Activated T-helper 17 cell treated with anti-CD3 and anti-CD28 coated beads, Interleukin-2, amount 50 U/mL, for 72 hours (primary cell): ENCODE measurements at places on chromosomes 1 and 21. TPM values are rescaled to one million over a fixed set of nuclear protein-coding genes. Genes with fewer than 3 reads are reported as not detected.

TRIM67 gene
- total RNA-seq: not detected

- ATAC-seq: no peak
These were observed 449.1 kb upstream of the KAZN start for GRCh38 chr1:14149431-14149830.

DNA sequence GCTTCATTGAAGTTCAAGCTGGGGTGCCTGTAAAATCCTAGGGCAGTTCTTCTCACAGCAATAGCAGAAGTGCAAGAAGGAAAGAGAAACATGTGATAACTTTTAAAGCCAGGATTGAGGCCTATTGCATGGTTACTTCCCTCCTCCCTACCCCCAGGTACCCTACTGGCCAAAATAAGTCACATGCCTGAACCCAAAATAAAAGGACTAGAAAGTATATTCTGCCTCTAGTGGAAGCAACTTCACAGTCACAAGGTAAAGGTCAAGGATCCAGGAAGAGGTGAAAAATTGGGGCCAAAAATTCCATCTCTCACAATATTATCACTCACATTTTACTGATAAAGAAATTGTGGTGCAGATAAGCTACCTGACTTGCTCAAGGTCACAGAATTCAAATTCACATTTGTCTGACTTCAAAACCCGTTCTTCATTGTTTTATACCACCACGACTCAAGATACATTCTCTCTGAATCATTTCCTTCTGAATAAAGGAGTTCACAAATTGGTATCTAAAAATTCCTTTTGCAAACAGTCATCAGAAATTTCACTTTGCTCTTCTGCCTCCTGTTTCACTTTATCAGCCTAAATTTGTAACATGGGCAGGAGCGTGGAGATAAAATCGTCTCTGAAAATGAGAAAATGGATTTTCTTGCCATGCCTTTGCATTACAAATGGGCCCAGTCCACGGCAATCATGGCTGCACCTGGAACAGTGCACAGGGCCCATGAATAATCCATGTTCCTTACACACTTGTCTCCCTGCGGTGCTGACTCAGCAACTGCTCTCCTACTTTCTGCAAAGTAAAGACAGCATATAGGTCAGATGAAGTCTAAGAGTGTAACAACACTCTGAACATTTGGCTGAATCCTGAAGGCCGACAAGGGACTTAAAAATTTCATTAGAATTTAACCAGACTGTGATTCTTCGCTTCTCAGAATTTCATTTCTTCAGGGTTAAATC lies 485.3 kb upstream of the NFIA start:
- ATAC-seq: no peak

DNA sequence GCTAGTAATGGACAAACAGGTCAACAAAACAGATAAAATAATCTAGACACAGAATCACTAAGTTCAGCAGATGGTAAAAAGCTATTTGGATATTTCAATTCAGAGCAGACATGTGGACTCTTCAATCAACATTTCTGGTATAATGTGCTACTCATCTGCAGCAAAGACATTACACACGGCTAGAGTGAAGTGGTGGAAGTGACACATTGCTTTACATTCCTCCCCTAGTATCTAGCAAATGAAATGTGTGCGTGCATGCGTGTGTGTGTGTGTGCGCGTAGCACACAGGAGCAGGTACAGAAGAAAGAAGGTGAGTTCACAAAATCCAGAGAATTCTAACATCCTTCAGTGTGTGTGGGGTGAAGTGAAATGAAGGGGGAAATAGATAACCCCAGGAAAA lies 8.3 kb downstream of the AHCTF1 start:
- ATAC-seq: no peak

DNA sequence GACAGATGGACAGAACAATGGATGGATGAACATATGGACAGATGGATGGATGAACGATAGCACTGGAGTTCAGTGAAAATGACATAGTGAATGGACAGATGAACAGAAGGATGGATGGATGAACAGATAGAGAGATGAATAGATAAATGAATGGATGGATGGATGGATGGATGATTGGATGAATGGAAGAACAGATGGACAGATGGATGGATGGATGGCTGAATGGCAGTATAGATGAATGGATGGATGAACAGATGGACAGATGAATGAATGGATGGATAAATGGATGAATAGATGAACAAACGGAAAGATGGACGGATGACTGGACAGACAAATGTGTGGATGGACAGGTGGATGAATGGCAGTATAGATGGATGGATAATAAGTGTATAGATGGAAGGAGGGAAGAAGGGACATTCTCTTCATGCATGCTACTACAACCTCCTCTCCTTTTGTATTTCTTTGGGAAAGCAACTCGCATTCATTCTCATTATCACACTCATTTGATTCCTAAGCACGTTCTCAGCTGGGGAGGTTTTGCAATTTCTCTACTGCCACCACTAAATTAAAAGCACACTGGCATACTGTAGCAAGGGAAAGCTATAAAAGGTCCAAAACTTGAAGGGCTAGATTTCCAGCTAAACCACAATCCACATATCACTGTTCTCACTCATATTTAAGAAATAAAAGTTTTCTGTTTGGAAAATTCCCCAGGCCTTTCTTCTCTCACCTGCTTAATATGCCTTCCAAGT lies 34.1 kb downstream of the SUSD4 start:
- ATAC-seq: no peak

DNA sequence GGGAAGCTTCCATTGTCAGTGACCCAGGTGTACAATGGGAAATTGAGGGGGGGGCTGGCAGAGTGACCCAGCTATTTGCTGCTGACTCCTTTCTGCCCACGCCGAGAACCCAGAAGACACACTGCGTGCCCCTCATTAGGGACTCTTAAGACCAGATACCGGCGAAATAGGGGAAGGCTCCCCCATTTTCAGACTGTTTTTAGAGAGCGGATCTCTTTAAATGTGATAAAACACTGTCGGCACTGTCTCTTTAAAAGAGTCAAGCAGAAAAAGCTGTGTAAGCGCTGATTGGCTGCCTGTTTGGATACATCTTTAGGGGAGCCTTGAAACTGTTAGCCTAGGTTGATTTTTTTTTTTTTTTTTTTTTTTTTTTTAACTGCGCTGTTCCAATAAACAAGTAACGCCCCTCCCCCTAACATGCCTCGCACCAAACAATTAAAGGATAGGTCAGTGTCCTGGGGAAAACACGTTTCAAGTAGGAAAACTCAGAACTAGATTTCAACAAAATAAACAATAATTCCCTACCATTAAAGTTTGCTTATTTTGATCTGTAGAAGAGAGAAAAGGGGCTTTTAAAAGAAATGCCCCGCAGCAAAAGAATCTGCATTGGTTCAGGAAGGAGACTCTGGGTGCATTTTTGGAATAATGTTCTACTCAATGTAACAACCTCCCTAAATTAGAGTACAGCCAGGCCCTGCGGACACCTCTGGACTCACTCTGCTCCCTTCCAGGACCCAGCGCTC lies 1.4 kb upstream of the SSBP3 start:
- ATAC-seq: peak; percentile 29

CYP4B1 gene
- not detected for total RNA-seq
